ENCODE measurements at places on chromosomes 4 and X.
A peak's percentile ranks its signal among the peaks of the same experiment; 100 is the strongest.

DNA sequence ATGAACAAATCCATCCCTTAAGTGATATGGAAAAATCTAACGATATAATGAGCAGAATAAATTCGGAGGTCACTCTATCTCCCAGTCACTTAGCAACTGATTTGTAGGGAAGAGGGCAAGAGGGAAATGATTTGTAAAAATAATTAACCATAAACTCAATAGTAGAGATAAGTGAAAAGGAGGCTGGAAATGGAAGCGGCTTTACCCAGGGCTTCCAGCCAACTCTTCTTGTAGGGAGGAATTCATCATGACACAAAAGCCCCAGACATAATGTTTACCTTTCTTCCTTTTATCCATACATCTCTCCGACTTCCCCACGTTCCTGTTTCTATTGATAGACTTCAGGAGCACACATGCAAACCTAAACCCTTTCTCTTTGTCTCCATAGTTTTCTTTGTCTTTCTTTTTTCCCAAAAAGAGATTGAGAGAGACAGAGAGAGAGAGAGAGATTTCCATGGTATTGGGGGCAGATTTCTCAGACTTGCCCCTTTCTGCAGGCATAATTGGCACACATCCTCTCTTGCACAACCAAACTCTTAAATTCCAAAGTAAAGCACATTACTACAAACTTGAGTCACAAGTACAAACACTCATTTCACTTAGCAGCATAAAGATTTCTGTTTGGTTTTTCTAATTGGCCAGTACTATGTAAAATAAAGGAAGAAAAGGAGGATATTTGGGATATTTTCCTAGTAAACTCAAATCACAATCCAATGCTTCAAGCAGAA lies 140.9 kb downstream of the MAPK10 start:
- no peak for DNase-seq

DNA sequence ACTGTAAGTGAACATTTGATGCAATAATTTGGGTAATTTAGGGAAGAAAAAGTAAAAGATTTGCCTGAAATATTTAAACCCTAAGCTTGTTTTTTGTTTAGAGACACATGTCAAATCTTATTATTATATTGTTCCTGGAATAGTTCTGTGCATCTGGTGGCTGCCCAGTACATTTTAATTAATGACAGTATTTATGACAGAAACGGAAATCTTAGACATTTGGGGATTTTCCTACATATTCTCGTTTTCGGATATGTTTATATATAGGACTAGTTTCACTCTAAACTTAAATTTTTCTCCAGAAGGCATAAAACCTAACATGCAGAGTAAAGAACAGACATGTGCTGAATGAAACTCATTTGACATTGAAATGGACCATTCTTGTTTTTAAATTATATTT lies 125.6 kb upstream of the PAQR3 start:
- no peak for DNase-seq

DNA sequence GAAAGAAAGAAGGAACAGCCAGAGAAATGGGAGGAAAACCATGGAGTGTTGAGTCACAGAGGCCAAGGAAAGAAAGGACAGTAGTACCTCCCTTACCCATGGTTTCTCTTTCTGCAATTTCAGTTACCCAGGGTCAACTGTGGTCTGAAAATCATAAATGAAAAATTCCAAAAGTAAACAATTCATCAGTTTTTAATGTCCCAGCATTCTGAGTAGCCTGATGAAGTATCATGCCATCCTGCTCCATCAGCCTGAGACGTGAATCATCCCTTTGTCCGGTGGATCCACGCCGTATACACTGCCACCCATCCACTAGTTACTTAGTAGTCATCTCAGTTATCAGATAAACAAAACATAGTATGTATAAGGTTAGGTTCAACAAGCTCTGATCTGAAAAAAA lies 114.2 kb downstream of the COMMD8 start:
- no peak for DNase-seq

GRCh38 chr4:35189988-35190613 lies 1054.2 kb downstream of the ARAP2 start:
- no peak for DNase-seq

DNA sequence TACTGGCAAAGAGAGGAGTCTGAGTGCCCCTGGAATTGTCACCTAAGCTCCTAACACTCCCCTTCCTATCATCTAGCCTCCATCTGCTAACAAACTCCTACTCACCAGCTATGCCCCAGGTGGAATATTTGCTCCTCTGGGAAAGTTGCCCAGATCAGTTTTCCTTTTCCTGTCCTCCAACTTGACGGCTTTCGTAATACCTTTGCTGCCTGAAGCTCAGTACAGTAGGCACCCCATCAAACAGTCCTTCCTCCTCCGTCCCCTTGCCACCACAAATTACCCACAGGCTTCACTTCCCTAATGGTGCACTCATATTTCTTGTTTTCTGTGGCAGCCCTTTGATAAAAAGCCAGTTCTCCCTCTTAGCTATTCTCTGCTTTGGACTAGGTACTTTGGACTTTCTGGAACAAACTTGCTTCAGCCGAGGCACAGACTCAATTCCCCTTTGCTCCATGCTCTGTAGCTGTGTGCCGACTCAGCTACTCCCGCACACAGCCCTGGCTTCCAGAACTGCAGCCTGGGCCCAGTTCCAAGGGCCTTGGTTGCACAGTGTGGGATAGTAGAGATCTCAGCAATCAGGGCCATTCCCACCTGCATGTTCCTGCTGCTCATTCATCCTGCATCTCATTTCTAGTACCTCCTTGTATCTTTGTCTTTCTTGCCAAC lies 605.1 kb downstream of the BCOR start:
- no peak for DNase-seq

- DNase-seq = no peak
Observed at GRCh38 chr4:80240976-80241375, 25.5 kb upstream of the FGF5 start.

- no peak for DNase-seq
Observed at GRCh38 chr4:66023061-66023460, 352.8 kb upstream of the EPHA5 start.

GRCh38 chr4:38765382-38765781 lies 17.4 kb downstream of the TLR10 start:
- DNase-seq = no peak

DNA sequence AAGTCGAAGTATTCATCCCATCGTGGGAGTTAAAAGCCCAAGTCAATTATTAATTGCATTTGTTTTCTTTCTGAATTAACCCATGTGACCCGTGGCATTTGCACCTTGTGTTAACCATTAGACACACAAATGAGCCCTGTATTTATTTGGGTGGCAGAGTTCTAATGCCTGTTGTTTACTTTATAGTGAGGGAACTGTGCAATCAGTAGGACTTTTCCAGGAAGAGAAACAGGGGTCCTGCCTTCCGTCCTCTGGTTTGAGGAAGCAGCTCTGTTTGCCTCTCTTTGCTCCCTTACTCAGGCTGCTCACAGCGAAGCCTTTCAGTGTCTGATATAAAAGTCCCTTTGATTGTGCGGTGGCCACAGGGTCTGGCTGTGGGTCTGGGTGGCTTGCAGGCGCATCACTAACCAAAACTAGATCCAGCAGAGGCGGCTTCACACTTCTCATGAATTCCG lies 263.6 kb downstream of the PTTG2 start:
- DNase-seq = no peak

DNA sequence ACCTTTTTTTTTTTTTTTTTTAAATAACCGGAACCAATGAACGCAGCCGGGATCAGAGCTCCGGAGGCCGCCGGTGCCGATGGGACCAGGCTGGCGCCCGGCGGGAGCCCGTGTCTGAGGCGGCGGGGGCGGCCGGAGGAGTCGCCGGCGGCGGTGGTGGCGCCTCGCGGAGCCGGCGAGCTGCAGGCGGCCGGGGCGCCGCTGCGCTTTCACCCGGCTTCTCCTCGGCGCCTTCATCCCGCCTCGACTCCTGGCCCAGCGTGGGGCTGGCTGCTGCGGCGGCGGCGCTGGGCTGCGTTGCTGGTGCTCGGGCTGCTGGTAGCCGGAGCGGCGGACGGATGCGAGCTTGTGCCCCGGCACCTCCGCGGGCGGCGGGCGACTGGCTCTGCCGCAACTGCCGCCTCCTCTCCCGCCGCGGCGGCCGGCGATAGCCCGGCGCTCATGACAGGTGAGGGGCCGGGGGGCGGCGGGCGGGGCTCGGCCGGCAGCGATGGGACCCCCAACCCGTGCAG lies 337 bp downstream of the STIM2 start:
- DNase-seq = peak; percentile 28

DNA sequence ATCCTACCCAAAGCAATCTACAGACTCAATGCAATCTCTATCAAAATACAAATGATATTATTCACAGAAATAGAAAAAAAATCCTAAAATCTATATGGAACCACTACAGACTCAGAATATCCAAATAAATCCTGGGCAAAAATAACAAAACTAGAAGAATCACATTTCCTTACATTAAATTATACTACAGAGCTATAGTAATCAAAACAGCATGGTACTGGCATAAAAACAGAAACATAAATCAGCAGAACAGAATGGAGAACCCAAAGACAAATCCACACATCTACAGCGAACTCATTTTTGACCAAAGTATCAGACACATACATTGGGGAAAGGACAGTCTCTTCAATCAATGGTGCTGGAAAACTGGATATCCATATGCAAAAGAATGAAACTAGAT lies 304.1 kb upstream of the FGF13 start:
- no peak for DNase-seq

DNA sequence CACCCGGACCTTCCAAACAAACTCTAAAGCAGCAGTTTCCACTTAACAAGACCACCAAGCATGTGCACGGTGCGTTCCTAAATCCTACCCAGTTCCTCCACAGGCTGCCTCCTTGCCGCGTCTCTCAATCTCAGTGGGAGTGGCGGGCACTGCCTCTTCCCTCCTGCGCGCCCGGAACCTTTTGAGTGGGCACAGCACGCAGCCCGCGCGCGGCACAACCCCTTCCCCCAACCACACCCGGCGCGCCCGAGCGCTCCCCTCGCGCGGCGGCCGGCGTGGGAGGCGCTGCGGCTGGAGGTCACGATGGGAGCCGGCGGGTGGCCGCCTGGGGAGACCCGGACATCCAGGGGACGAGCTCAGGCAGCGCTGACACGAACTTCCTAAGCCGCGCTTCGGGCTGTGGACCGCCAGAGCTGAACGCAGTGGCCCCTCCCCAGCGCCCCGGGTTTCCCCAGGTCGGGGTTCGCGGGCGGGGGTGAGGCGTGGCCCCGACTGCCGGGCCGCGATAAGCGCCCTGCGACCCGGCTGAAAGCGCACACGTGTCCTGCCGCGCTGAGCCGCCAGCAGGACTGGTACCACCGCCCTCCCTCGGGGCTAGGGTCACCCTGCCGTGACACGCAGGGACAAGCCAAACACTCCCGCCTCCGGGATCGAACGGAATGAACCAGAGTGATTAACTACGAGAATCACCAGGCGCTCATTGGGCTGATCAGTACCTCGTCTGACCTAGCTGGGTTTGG lies at the start of gene ABCG2:
Gene ABCG2, minus strand, starts transcription at position 151 of the 740 bp plus-strand sequence. CDS start 18,644 bp downstream, outside the sequence.
- peak; percentile 4 for DNase-seq

DNA sequence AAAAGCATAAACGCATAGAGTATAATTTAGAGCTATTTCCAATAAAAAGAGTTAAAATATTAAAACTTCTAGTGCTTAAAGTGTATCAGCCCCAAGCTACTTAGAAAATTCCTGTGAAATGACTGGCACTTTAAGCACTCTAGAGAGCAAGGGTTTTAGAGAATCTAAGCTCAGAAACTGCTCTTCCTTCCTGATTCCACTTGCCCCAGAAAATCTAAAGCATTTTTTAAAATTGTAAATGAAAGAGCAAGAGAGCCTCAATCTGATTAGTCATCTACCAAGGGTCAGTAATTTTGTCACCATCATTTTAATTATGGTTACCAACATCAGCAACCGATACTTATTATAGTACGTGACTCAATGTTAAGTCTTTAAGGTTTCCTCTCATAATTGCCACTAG lies 25.0 kb downstream of the CTPS2 start:
- DNase-seq = no peak

DNA sequence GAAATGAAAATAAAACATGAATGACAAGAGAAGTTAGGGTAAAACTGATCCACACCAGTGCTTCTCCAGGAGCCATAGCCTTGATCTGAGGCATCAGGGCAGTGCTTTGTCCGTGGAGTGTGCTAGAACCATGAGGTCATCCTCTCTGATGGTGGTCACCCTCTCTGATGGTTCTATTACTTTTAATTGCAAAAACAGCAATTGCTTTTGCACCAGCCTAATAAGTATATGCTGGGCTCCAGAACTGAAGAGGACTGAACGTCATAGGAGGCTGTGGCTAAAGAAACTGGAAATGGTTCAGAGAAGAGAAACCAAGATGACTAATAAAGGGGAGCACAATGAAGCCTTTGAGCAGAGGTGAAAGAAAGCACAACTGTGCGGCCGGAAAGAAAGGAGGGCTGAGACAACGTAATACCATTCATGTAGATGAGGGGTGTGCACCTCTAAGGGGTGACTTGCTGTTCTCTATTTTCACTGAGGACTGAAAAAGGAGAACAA lies 17.0 kb upstream of the TMEM154 start:
- DNase-seq = peak; percentile 18

GRCh38 chrX:132090403-132091159 lies 37.2 kb downstream of the FRMD7 start:
- DNase-seq = no peak

GRCh38 chr4:123813901-123814300 lies 417.3 kb downstream of the SPRY1 start:
- DNase-seq = no peak

DNA sequence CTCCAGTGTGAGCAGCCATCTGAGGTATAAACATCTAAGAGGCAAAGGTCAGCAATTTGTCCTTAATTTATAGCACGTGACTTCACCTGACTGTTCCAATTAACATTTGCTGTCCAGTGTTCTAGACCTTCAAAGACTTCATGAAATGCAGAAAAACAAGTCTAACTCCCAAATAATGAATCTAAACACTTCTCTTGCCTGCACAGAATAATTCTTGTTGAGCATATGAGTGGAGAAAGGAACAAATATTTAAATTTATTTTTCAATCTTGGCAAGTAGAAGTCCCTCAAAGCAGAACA lies 12.0 kb downstream of the RFC1 start:
- no peak for DNase-seq

DNA sequence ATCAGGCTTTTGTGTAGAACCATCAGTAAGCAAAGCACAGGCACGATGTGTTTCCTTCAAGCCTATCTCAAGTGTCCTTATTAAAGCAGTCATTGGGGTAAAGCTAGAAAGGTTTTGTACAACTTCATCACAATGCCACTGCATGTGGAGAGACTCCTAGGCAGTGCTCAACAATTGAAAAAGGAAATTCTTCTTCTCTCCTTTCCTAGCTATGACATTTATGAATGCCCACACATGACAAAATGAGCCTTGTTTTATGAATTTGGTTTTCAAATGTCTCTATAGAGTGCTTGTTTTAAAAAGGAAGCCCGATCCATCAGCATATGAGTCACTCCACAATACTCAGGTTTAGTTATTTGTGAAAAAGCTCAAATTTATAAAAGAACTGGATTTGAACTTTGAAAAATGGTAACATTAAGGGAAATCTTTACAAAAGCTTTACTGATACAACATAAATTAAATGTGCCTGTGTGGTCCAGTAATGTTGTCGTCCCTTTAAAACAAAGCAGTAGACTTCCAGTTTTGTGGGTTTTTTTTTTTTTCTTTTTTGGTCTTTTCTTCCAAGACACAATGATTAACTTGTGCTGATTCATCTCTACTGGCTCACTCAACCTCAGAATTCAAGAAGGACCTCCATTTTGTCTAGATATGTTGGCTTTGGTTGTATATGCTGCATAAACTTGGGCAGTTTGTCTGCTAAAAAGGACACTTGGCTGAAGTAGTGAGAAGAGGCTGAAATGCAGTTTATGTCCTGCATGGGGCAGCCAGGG lies 273.8 kb downstream of the GASK1B start:
- no peak for DNase-seq
